ENCODE measurements at places on chromosomes 16 and 17.

- no peak for DNase-seq
Observed at GRCh38 chr16:88468275-88469129, 15.4 kb downstream of the ZFPM1 start.

GRCh38 chr16:22683730-22684573, 130.0 kb upstream of the HS3ST2 start:
- DNase-seq: no peak

GRCh38 chr16:8436931-8437330, 153.4 kb downstream of the TMEM114 start:
- DNase-seq: no peak

GRCh38 chr17:59671386-59671785, 35.8 kb downstream of the PTRH2 start:
- DNase-seq: no peak

DNA sequence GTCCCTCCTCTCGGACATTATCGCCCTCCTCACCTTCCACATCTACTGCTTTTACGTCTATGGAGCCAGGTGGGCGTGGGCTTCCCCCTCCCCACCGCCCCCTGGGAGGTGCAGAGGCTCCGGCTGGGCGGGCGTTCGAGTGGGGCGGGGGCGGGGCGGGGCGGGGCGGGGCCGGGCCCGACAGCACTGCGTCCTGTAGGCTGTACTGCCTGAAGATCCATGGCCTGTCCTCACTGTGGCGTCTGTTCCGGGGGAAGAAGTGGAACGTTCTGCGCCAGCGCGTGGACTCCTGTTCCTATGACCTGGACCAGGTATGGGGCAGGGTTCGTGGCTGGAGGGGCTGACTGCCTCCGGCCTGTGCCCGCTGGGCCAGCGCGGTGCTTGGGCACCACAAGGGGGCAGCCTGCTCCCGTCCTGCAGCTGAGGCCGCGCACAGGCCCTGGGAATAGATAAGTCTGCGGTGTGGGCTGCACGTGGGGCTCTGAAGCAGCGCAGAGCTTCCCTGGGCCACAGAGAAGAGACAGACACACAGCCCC, 9.2 kb downstream of the PIGQ start:
- no peak for DNase-seq

- DNase-seq: no peak
Observed at GRCh38 chr16:5575646-5576245, 478.2 kb upstream of the EEF2KMT start.

- no peak for DNase-seq
Observed at GRCh38 chr17:58092101-58092796, 9.0 kb downstream of the DYNLL2 start.

DNA sequence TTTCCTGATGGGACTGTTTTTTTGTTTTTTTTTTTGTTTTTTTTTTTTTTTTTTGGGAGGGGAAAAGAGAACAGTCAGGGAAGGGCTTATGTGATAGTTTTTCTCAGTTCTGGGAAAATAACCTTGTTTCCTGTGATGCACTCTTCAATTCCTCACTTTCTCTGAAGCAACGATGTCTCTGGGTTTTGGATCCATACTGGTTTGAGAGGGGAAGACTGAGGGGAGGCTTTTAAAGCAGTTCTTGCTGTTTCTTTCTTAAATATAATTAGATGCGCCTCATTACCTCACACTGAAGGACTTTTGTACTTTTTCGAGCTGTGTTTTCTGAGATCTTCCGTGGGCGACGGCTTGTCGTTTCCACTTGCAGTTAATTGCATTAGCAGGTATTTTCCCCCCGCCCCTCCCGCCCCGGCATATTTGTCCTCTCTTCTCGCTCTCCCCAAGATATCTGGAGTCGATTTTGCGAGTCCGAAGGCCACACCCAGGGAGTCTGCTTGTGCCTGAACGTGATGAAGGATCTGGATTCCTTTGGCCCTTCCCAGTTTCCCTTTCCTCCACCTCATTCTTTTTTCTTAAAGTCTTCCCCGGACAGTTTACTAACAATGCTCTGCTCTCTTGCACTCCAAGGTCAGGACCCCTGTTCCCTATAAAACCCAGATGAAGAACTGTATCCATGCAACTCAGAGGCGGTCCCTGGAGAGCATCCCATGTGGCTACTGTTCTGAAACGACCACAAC, 125.2 kb upstream of the ZFHX3 start:
- no peak for DNase-seq

GRCh38 chr16:59886021-59886420, 1151.9 kb upstream of the GOT2 start:
- DNase-seq: no peak

- no peak for DNase-seq
Observed at GRCh38 chr17:9432134-9432885, 143.3 kb downstream of the STX8 start.

DNA sequence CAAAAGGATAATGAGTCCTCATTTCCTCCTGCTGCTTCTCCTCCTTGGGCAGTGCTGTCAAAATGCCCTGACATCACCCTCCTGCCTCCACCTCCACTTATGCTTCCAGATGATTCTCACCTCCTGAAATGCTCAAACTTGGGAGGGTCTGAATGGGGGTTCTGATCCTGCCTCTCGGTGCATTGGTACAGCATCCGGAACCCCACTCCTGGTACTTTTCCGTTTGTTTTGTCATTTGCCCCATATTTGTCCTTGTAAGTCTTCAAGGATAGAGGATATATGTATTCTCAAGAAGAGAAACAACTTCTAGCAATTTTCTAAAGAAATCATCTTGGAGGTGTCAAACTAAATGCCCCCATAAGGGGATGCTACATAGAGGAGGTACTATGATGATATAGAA, 148.3 kb downstream of the SHISA9 start:
- no peak for DNase-seq

- no peak for DNase-seq
Observed at GRCh38 chr17:40604327-40605080, 39.2 kb upstream of the CCR7 start.

DNA sequence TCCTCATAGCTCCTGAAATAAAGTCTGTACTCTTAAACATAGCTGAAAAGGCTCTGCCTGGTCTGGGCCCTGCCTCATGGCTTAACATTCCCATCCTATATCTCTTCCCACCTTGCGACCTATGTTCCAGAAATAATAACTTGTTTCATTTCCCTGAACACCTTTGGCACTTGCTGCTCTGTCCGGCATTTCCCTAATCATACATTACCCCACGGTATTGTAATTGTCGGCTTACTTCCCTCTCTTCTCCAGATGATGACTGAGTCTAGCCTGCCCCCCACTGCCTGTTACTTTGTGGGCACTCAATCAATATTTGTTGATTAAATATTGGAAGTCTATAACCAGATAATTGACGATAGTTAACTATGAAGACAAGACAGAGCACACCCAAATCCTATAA, 23.3 kb upstream of the SUPT4H1 start:
- no peak for DNase-seq

GRCh38 chr17:40347319-40348135, 17.0 kb downstream of the GJD3 start:
- no peak for DNase-seq

GRCh38 chr16:14509675-14510132, 120.4 kb downstream of the PARN start:
- no peak for DNase-seq

DNA sequence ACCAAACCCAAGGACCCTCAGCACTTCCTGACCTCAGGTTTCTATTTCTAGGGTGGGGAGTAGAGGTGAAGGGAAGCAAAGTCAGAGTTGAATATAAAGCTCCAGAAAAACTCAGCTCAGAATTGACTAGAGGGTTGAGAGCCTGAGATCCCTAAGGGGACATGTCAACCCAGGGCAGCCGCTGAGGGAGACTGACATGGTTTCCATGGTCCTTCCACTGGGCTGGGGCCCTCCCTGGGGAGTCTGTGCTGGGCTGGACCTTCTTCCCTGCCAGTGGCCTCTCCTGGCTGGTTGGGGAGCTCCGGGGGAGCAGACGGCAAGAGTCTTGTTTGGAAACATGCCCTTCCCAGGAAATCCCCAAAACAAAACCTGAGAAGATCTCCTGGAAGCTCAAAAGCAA, 121.3 kb downstream of the METRNL start:
- DNase-seq: no peak

DNA sequence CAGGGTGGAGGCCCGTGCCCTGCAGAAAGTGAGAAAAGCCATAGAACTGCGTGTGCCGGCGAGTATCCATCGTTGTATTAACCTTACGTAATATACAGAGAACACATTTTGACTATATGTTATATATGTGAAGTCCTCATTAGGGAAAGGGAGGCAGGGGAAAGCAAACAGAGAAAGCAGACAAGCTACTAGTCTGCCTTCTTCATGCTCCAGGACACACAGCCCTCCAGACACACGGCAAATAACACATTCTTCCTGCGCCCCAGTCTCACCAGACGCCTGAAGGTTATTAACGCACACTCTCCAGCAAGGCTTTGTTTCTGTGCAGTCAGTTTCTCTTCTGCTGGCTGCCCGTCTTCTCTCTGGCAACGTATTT, 28.8 kb downstream of the PRDM7 start:
- DNase-seq: no peak

- DNase-seq: no peak
Observed at GRCh38 chr17:80751070-80751945, 206.7 kb downstream of the RPTOR start.

GRCh38 chr17:17757391-17757791, 76.1 kb downstream of the RAI1 start:
- peak; percentile 59 for DNase-seq

GRCh38 chr17:16286947-16287562, 66.2 kb downstream of the CENPV start:
- no peak for DNase-seq

GRCh38 chr16:82331974-82332750, 162.1 kb upstream of the MPHOSPH6 start:
- no peak for DNase-seq

DNA sequence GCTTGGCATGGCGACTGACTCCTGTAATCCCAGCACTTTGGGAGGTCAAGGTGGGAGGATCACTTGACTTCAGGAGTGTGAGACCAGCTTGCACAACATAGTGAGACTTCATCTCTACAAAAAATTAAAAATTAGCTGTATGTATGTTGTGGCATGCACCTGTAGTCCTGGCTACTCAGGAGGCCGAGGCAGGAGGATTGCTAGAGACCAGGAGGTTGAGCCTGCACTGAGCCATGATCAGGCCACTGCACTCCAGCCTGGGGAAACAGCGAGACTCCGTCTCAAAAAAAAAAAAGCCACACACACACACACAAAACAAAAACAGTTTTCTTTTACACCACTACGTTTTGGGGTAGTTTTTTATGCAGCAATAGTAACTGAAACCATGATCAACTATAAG, 89.0 kb upstream of the DHX40 start:
- no peak for DNase-seq

DNA sequence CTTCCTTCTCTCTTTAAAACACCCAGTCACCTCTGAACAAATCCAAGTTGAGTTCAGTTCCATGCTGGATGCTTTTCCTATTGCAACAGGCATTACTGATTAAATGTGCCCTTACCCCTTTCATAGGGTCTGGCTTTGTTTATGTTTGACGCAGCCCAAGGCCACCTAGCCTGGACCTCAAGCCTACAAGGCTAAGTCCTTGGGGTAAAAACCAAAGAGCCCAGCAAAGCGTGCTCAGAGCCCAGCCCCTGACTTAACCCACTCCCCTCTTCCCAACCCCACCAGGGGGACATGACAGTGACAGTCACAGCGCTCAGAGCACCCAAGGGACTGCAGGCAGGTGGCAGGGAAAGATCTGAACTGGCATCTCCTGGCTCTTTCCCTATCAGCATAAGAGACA, 200.6 kb downstream of the XYLT1 start:
- no peak for DNase-seq

DNA sequence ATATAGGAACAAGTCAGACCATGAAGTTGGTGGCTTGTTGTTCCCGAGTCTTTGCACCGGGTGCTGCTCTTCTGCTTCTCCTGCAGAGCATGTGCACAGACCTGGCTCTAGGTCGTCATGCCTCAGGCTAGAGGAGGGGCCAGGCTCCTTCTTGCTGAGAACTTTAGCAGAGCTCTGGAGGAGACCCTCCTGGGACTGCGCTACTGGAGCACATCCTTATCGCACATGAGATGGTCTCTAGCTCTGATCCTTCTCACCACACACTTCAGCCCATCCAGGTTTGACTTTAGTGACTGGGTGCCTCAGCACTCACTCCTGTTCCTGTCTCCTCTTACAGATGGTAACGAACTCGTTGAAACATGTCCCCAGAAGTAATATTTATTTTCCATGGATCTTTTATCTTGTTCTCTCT, 14.9 kb downstream of the FOXK2 start:
- no peak for DNase-seq
